ENCODE measurements at places on chromosomes 3 and 15.

GRCh38 chr3:50405249-50405648, 45.9 kb upstream of the TMEM115 start:
- peak; percentile 30 for DNase-seq

GRCh38 chr3:175129126-175129525, 270.0 kb downstream of the NAALADL2 start:
- DNase-seq, result no peak

GRCh38 chr3:149801639-149802038, 9.3 kb upstream of the ANKUB1 start:
- DNase-seq, result no peak

GRCh38 chr3:177321819-177322218, 124.5 kb upstream of the TBL1XR1 start:
- DNase-seq, result no peak

- peak; percentile 83 for DNase-seq
These were observed 15.2 kb upstream of the CLEC3B start for GRCh38 chr3:45010811-45011333.

DNA sequence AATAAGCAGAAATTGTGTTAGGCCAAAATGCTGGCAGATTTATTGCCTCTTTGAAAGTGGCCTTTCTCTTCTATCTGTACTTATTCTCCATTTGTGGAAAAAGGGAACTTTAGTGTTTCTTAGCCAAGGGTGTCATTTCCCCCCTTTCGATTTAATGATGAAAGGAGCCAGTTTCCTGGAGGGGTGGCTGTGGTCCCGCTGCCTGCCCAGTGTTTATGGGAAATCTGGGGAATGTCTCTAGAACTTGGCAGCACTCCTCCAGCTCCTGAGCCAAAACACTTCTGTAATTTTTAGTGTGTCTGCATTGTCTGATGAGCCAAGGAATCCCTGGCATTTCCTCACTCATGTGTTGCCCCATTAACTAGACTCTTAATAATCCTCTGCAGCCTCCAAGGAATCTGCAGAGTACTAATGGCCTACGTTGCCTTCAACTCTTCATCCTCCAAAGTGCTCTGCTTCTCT, 448.8 kb downstream of the GRM7 start:
- DNase-seq, result peak; percentile 35

Data from ACHN (cell line).